ENCODE measurements at places on chromosomes 13 and 19.

GRCh38 chr19:46990991-46991676 is 28.5 kb upstream of the NPAS1 start:
- peak; percentile 72 for DNase-seq

- DNase-seq = no peak
Measured at GRCh38 chr13:48579165-48579918, 46.5 kb upstream of the RCBTB2 start.

- DNase-seq = peak; percentile 79
Measured at GRCh38 chr19:50329146-50329925, at the start of gene KCNC3. Gene KCNC3 (minus strand): TSS chr19:50329377. CDS start chr19:50329082, 295 bp downstream.

- DNase-seq = no peak
Measured at GRCh38 chr13:89204435-89204834, 1533.3 kb downstream of the SLITRK5 start.

DNA sequence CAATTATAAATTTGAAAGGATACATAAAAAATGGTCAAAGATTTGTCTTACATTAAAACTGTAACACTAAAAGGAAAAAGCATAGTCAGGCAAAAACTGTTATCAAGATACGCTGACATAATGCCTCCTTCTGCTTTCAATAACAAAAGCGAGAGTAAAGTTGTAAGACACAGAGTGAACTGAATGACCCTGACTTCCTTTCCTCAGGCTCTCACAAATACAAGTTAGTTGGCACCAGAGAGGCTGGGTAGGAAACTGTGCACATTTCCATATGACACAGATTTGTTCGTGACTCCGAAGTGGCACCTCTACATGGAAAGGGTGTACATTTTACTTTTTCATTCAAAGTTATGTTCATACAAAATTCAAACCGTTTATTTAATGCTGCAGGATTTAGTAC is 15.4 kb downstream of the FGF14 start:
- DNase-seq = no peak

DNA sequence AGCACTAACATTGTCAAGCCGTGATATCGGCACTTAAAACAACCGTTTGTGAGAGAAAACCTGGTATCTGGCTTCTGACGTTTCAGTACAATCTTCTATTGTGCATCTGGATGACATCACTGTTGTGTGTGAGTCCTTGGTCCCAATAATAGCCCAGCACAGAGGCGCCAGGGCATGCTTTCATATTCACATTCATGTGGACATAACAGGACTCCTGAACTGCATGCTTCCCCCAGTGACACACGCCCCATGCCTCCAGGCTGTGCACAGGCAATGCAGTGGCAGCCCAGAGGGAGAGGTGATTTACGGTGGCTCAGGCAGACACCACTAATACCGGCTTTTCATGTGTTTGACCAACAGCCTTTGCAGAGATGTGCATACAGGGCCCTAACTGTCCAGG is 58.1 kb downstream of the MRPL57 start:
- no peak for DNase-seq

GRCh38 chr13:40692946-40693345 is 26.5 kb upstream of the FOXO1 start:
- DNase-seq = no peak

- no peak for DNase-seq
Measured at GRCh38 chr19:4045597-4046361, 20.9 kb downstream of the ZBTB7A start.

DNA sequence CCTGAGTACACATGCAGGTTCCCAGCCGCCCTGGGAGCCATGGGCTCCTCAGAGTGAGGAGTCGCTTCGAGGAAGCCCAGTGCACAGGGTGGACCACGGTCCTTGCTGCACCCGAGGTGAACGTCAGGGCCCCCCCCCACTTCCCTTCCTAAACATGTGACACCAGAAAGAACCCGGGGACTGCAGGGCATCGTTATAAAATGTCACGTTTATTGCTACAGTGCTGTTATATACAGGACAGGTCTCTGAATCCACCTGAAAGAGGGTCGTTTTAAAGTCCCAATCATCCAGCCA is 3.8 kb upstream of the UQCR11 start:
- no peak for DNase-seq

DNA sequence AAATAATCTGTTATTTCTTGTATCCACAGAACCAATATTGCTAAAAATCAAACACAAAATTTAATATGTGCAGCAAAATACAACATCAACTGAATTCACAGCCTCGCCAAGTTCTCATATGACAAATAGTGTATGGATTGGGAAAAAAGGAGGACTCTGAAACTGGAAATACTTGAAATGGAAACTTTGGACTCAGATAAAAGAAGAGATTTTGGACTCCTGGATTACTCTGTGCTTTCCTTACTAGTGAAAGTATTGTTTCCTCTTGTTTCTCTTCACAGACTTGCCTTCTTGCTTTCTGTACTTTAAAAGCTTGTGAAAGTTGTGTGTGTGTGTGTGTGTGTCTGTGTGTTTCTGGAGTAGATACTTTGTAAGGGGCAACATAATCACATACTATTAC is 1596.3 kb downstream of the PCDH9 start:
- no peak for DNase-seq

DNA sequence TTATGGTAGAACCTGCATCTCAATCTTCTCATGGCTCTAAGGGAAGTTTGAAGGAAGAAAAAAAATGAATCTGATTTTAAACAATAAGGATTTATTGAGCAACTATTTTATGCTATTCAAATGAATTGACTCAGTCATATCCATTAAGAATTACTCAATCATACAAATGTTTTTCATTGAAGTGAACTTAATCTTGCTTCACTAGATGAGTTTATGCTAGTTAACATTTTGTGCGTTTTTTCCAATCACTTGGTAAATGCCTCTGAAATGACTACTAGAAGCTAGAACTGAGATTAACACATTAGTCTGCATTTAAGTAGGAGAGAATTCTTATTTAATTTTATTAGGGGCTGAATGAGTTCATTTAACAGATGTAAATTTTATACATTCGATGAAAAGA is 25.2 kb downstream of the RXFP2 start:
- no peak for DNase-seq

GRCh38 chr19:38047049-38047438 is 140.0 kb downstream of the SIPA1L3 start:
- DNase-seq = no peak

- DNase-seq = no peak
Measured at GRCh38 chr13:97387890-97388289, 46.1 kb upstream of the RAP2A start.

- no peak for DNase-seq
Measured at GRCh38 chr19:43738780-43739211, 16.0 kb downstream of the SMG9 start.

GRCh38 chr13:74191410-74191809 is 57.2 kb upstream of the KLF12 start:
- no peak for DNase-seq

- no peak for DNase-seq
Measured at GRCh38 chr19:51466723-51467122, 8.5 kb upstream of the SIGLEC8 start.

DNA sequence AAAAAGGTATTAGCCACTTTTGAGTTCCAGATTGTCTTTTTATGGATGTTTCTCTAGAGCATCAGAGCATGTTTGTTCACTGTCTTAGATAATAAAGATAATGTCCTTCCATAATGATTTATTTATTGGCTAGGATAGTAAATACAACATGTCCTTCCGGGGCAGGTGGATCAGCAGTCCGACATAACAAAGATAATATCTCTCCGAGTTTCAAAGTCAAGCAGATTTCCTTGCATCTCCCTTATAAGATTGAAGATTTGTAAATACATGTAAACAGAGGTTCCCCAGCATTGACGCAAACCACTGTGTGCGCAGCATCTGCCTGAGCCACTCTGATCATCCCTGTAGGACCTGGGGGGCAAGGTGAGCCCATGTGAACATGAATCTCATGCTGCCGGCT is 8.8 kb upstream of the KLK15 start:
- DNase-seq = no peak

- DNase-seq = no peak
Measured at GRCh38 chr19:39405958-39406655, 540 bp upstream of the ZFP36 start.

DNA sequence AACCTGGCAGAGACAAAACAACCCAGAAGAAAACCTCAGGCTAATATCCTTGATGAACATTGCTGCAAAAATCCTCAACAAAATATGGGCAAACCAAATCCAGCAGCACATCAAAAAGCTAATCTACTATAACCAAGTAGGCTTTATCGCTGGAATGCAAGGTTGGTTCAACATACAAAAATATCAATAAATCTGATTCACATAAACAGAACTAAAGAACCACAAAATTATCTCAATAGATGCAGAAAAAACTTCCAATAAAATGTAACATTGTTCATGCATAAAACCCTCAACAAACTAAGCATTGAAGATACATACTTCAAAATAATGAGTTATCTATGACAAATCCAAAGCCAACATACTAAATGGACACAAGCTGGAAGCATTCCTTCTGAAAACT is 8.8 kb downstream of the ZNF724 start:
- no peak for DNase-seq

DNA sequence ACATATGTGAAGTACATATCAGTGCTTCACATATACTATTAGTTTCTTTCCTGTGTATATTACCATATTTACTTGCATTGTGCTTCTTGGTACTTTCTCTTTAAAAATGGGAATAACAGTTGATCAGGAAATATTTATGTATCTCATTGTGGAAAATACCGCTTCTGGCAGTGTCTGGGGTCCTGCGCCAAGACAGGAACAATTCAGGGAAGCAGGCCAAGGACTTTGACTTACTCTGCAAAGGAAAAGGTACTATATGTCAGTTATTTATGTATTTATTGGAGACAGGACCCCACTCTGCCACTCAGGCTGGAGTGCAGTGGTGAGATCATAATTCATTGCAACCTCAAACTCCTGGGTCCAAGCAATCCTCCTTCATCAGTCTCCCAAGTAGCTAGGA is 57.7 kb upstream of the NBEA start:
- no peak for DNase-seq

DNA sequence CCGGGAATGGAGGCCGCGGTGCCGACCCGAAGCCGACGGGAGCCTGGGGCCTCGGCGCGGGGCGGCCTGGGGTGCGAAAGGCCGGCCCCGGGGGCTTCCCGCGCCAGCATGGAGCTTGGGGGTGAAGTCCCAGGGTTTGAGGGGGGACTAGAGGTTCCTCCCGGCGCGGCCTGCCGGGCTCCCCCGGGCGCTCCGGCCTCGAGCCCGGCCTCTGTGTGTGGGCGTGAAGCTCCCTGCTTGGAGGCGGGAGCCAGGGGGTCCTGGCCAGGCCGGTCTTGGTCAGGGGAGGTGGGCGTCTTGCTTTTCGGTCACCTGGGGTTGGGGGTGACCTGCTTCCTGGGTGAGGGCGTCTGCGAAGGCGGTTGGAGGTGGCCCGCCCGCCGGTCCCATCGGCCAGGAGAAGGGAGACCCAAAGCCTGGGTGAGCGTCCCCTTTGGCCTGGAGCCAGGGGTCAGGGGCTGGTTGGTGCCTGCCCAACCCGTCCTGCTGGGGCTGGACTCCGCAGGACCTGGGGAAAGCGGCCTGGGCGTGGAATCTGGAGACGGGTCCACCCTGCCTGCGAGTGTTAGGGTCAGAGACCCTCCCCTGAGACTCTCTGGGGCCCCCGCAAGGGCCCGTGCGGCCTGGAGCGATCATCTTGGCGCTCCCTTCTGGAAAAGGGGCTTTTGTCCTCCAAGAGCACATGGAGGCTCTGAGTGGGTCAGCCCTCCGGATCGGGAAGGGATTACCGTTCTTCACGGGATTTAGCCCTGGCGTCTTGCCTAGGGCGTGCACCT is 535 bp downstream of the BSG start:
- no peak for DNase-seq

DNA sequence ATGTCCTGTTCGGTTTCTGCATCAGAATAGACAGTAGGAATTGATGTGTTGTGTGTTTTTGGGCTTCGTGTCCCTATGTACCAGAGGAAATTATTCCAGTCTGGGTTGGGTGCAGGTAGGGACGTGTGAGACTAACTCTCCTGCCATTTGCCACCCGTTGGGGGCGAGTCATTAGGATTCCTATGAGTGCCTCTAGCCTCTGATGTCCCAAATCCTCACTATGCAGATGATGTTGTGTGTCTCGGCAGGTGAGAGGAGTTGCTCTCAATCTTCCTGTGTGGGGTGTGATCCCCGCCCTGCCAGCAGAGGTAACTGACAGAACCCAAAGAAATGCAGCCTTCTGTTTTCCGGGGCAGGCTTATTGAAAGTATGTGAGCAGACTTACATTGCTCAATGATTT is 31.2 kb upstream of the ZNF331 start:
- DNase-seq = no peak
